ENCODE measurements at places on chromosomes 7 and 10. TPM values are rescaled to one million over a fixed set of nuclear protein-coding genes. Genes with fewer than 3 reads are reported as not detected.
A peak's percentile ranks its signal among the peaks of the same experiment; 100 is the strongest.

The METTL27 gene
- 0.41 TPM for total RNA-seq

The GIMAP7 gene
- total RNA-seq, result 34.5 TPM

The STEAP1B gene
- total RNA-seq, result 16.4 TPM

The SFMBT2 gene
- 4.8 TPM for total RNA-seq

The EPHB6 gene
- 3.8 TPM for total RNA-seq

The TIMM23B gene
- total RNA-seq, result 22.5 TPM

DNA sequence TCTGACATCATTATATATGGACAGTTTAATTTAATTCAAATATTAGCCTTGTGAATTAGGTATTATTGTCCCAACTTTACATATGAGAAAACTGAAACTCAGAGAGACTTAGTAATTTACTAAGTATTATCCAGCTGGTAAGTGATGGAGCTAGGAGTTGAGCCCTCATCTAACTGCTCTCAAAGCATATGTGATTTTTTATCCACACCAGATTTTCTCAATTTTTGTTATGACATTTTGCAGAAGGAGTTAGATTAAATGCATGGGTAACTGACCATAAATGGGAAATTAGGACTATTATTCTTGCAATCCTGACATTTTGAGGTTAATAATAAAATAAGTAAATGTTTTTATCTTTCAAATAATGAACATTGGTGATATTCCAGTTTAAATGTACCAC lies 778.3 kb upstream of the SORCS1 start:
- no peak for DNase-seq

GRCh38 chr7:122762071-122762470 lies 59.3 kb upstream of the RNF148 start:
- DNase-seq, result no peak

DNA sequence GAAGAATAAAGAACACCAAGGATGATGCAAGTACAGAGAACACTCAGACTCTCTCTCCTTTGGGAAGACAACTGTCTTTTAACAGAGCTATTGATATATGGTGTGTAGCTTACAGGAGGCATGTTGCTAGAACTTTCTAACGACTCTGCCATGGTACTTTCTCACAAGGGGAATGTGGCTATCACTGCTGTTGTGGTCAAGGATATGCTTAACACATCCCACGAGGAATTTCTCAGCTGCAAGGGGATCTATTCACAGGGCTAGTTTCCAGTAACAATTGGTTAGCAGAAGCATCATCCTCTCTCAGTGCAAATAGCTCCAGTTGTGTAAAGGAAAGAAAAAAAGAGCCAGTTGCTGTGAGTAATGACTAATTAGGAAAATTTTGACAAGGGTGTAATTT lies 826.0 kb downstream of the SORCS1 start:
- DNase-seq, result no peak

DNA sequence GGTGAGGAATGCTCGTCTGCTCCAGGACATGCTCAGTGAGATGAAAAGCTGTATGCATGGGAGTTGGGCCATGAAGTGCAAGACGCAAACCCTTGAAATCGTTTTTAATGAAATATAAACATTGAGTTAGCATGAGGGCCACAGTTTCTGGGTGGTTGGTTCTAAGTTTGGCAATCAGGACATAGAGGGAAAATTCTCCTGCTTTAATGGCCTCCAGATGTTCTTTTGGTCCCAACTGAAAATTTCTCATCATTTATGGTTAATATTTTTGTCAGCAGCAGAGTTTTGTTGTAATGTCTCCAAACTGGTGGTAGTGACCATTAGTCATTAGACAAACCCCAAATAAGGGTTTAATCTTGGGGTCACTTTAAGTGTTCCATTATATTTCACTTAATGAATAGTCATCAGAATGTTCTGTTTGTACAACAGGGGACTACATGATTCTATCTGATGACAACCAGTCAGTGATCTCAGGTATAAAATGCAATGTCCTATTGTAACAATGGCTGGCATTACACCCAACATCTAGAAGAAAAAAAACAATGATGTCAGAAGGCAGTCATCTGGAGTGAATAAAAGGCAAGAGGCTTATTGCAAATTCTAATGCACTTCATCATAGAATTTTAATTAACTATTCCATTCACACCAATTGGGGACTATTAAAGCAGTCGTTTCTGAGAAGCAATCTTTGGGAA lies 197.4 kb downstream of the JCAD start:
- DNase-seq, result no peak

DNA sequence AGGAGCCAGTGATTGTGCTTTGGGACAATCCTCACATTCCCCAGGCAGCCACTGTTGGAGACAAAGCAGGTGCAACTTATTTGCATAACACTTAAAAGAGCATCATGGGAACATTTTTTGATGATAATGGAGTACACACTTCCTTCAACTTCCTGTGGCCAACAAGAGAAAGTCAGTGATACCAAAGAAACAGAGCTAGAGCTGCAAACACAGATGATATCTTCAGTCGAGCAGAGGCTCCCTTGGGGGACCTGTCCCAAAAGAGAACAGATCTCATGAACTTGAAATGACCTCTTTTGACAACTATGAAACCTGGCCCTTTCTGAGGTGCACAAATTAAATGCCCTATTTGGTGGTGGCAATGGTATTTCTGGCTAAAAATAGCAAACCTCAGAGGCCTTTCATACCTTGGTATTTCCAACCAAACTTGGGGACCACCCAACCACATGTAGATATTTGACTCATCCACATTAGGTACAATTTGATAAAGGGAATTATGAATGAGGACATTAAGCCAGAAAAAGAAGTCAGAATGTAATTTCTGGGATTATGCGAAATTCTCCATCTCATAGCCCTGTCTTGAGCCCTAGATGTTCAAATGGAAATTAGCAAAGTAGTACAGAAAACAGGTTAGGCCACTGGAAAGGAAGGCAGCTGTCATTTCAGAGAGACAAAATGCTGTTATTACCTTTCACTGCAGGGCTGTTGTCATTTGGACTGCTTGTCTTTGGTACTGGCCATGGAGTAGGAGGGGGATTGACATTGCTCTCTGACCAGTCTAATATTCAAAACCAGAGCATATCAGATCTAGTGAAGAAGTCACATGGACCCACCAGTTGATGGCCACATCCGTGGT lies 146.2 kb downstream of the ICA1 start:
- no peak for DNase-seq

DNA sequence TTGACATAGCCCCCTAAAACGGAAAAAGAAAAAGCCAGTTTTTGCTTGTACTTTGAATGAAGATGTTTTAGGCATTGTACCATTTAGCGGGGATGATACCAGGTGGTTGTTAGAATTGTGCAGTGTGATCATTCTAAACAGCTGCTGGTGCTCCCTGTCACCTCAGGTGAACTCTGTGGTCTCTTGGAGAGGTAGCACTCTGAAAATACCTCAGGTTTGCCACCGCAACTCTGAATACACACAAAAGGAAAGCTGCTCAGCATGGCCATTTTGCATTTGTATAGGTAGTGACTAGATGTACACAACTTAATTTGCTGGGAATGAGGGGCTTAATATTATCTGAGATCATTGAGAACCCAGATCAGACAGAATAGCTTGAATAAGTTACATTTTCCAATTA lies 52.6 kb downstream of the PLEKHA8 start:
- DNase-seq, result no peak

GRCh38 chr10:133123050-133123745 lies 35.5 kb downstream of the ADGRA1 start:
- no peak for DNase-seq

- peak; percentile 20 for DNase-seq
Measured at GRCh38 chr7:119270045-119270464, 1002.9 kb upstream of the KCND2 start.

Data from glomerular endothelial cell (primary cell).